Activated naive CD8-positive, alpha-beta T cell treated with anti-CD3 and anti-CD28 coated beads, Interleukin-2, amount 50 U/mL, for 24 hours (primary cell): ENCODE measurements at places on chromosomes 3 and 15.

GRCh38 chr3:15287565-15288330, 44.6 kb downstream of the SH3BP5 start:
- no peak overlapping the region for H3K4me3 ChIP-seq
- no peaks in the 10 kb centered on the region for H3K27me3 ChIP-seq
- H3K36me3 ChIP-seq = no peaks in the 10 kb centered on the region
- no peak overlapping the region for H3K27ac ChIP-seq
- DNase-seq = no peak

DNA sequence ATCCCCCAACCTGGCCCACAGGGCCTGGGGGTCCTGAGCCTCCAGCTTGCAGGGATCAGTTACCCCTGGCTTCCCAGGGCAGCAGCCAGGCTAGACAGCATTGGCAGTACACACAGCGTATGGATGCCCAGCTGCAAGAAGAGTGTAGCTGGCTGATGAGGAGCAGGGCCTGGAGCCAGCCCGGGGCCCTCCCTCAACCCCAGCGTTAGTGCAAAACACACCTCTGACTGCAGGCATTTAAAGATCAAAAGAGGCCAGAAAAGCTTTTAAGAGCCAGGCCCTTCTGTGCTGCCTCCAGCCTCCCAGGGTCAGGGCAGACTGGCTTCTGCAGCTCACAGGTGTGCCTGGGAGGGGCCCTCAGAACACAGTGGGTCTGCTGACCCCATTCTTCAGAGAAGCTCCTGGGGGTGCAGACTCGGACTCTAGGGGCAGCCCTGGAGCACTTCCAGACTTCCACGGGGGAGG, 110.6 kb downstream of the ETFA start:
- DNase-seq = no peak
- H3K4me3 ChIP-seq = no peak overlapping the region
- H3K27ac ChIP-seq = no peak overlapping the region
- no peaks in the 10 kb centered on the region for H3K36me3 ChIP-seq

- peaks cover 4% of the 10 kb centered on the region for H3K27me3 ChIP-seq
- no peaks in the 10 kb centered on the region for H3K36me3 ChIP-seq
- peaks cover 23% of the 10 kb centered on the region for H3K4me1 ChIP-seq
- H3K27ac ChIP-seq = no peak overlapping the region
- DNase-seq = peak; percentile 12
Observed at GRCh38 chr3:122975163-122975923, 52.2 kb downstream of the SEMA5B start.

DNA sequence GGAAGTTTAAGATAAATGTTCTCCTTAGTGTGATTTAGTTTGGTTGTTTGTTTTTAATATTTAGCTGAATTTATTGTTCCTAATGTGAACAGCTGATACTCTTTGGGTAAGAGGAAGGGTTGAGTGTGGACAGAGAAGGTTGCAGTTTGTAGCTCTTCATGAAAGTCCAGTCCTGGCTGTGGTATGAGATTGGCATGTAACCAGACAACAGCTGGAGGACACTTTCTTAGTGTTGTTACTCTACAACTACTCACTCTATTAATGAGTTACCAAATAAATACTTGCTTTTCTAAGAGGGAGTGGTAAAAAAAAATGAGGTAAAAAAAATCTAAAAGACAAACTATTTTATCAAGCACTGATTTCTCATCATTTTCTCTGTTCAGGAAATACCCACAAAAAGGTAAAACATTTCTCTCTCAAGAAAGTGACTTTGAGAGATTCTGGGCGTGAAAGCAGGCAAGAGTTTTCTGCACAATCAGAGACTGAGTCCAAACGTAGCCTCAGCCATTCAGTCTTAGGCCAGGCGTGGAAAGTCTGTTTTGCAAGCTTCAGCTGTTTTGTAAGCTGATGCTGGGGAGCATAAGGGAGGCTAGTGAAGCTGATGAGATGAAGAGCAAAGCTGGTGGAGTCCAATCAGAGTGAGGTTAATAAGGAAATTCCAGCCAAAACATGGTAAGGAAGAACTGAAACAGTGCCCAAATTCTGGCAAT, 138.5 kb upstream of the ARPP21 start:
- no peaks in the 10 kb centered on the region for H3K4me1 ChIP-seq
- H3K27me3 ChIP-seq = no peaks in the 10 kb centered on the region
- no peak overlapping the region for H3K27ac ChIP-seq

DNA sequence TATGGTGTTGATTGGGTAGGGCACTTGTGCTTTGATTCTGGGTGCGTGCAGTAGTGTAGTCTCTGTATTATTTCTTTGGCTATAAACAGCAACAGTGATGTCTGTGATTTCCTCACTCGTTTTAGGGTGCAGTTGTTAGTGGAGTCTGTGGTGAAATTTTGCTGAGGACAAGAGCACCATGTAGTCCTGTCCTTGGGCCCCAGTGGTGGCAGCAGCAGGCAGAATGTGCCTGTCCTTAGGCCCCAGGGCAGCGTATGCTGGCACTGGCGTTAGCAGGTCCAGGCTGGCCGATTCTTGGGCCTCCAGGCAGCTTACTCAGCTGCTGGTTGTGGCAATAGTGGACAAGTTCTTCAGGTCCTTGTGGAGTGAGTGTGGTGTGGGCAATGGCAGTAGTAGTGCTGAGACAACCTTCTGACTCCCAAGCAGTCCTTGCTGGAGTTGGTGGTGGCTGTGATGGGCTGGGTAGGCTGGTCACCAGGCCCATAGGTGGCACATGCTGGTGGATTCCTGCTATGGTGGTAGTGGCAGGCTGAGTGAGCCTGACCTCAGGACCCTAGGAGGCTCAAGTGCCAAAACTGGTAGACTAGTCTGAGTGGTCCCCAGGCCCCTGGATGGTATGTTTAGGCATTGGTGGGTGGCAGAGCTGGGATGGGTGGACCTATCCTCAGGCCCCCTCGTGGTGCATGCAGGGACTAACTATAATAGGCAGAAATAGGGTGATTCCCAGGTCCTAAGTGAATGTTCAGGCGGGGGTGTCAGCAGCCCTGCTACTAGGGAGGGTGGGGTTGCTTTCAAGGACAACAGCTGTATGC, 56.3 kb downstream of the TNFAIP8L3 start:
- DNase-seq = no peak
- peaks cover 4% of the 10 kb centered on the region for H3K36me3 ChIP-seq
- H3K27me3 ChIP-seq = no peaks in the 10 kb centered on the region
- H3K27ac ChIP-seq = no peak overlapping the region
- no peaks in the 10 kb centered on the region for H3K4me1 ChIP-seq
- no peak overlapping the region for H3K4me3 ChIP-seq

- H3K27me3 ChIP-seq = peaks cover 15% of the 10 kb centered on the region
- no peak overlapping the region for H3K4me3 ChIP-seq
- H3K36me3 ChIP-seq = no peaks in the 10 kb centered on the region
- DNase-seq = no peak
- no peak overlapping the region for H3K27ac ChIP-seq
Observed at GRCh38 chr3:190265796-190266195, 56.5 kb downstream of the CLDN1 start.

DNA sequence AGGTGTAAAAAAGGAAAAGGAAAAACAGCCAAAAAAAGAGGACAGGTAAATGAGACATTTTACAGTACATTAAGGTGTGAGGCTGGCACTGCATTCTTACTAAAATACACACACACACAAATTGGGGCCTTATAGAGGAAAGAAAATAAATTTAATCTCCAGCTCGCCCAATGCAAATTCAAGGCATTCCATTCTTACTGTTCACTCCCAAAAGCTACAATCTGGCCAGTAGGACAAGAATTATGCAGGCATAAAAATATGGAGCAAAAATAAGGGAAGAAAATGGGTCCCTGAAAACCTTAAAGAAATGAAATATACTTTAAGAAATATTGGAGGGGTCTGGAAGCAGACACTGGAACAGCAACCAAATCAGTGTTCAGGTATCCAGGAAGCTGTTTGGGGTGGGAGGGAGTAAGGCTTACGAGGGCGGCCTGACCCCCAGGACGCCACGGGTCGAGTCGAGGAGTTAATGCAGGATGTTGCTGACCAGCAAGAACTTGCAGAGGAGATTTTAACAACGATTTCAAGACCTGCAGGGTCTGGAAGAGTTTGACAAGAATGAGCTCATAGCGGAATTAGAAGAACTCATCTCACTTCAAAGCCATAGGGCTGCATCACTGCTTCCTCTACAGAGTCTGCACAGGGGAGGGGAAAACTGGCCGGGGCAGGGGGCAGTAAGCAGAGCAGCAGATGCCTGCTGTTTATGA, 245.5 kb downstream of the TBL1XR1 start:
- no peak overlapping the region for H3K4me3 ChIP-seq
- H3K27ac ChIP-seq = no peak overlapping the region
- H3K36me3 ChIP-seq = no peaks in the 10 kb centered on the region
- no peaks in the 10 kb centered on the region for H3K4me1 ChIP-seq
